GM20000 (cell line): ENCODE measurements at places on chromosomes 2 and 18.

GRCh38 chr2:47309952-47310800 is 92.8 kb upstream of the MSH2 start:
- DNase-seq, result peak; percentile 84

GRCh38 chr2:12071318-12071717 is 324.9 kb downstream of the LPIN1 start:
- peak; percentile 39 for DNase-seq

- no peak for DNase-seq
These were observed 83.5 kb downstream of the IRS1 start for GRCh38 chr2:226716126-226716525.

DNA sequence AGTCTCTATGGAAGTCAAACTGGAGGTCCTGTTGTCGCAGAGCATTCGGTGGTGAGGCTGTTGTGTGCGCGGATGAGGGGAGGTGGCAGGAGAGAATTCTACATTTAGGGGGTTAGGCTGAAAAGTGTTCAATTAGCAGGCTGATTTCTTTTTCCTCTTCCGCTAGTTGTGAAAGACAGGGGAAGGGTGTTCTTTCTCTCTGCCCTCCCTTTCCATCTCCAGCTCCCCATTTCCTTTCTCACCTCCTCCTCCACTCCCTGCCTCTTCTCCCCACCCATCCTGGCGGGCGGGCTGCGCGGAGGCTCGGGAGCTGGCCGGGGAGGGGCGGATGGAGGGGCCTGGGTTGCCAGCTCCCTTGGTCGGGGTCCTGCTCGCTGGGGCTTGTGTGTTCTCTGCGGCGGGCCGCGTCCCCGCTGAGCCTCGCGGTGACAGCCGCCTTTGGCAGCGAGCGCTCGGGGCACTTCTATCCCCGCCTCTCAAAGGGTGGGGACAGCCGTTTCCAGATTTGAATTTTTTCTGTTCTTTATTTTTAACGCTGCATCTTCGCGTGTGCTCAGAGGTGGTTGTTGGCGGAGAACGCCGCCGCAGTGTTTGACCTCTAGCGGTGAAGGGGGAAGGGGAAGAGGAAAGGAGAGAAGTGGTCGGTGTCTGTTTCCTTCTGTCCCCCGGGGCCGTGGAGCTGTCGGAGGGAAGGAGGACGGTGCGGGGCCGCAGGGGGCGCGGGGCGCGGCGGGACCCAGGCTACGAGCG is 3.6 kb downstream of the SOX11 start:
- no peak for DNase-seq

DNA sequence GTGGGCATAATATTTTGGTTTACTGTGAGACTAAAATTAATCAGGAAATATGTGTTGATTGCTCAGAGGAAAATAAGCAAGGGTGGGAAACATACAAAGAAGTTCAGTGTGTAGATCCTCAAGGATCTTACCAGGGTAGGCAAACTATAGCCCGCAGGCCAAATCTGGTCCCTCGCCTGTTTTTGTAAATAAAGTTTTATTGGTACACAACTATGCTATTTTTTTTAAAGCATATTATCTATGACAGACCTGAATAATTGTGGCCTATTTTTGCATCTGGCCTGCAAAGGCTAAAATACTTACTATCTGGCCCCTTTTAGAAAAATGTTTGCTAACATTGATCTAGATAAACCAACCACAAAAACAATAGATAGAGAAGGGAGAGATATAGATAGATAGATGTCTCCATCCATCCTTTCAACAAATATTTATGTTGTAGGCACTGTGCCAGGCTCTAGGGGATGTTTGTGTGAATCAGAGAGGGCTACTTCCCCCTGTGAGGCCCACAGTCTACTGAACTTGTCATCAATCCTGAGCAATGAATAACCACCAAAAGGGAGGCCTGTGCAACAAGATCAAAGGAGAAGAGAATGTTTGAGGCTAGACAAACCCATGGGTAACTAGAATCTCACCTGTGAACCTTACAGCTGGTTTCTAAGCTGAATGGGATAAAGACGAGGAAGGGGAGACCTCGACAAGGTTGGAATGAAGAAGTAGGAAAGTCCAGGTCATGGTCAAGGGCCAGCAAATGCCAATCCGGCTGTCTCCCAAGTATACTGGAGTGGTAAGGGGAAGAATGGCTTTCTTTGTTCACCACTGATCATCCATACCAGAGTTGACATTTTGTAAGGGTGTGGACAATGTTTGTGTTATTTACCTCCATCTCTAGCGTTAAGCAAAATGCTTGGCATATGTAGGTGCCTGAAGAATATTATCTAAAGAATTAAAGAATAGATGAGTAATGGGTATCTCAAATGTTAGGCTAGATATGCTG is 23.6 kb downstream of the ALPK2 start:
- no peak for DNase-seq

DNA sequence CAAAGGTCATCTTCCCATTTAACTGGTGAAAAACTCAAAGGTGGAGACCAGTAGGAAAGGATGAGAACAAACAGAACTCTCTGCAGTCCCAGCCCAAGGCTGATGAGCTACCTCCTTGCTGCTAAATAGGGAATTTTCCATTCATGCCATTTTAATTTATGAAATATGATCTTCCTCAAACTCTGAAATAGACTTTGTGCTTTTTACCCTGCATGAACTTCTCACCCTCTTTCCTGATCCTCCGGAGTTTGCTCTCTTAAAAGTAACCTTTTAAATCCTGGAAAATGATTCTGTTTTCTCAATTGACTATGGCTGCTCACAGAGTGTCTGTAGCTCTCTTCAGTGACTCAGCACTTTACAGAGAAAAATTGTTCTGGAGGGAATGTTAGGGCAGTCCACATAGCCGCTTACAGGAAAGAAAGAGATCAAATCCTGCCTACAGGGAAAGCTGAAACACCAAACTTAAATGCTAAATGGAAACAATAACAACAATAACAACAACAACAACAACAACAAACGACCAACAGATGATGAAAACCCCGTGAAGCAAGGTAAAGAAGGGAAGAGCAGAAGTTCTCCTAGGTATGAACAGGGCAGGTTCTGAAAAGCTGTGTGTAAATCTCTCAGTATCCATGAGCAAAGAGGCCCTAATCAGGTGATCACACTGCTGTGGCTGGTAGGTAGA is 79.8 kb upstream of the SESTD1 start:
- no peak for DNase-seq

- no peak for DNase-seq
These were observed 52.0 kb downstream of the PHLPP1 start for GRCh38 chr18:62767321-62767720.

- no peak for DNase-seq
These were observed 261.6 kb downstream of the LTBP1 start for GRCh38 chr2:33208400-33208799.

- no peak for DNase-seq
These were observed 361.2 kb upstream of the HNRNPA3 start for GRCh38 chr2:176851200-176851888.

DNA sequence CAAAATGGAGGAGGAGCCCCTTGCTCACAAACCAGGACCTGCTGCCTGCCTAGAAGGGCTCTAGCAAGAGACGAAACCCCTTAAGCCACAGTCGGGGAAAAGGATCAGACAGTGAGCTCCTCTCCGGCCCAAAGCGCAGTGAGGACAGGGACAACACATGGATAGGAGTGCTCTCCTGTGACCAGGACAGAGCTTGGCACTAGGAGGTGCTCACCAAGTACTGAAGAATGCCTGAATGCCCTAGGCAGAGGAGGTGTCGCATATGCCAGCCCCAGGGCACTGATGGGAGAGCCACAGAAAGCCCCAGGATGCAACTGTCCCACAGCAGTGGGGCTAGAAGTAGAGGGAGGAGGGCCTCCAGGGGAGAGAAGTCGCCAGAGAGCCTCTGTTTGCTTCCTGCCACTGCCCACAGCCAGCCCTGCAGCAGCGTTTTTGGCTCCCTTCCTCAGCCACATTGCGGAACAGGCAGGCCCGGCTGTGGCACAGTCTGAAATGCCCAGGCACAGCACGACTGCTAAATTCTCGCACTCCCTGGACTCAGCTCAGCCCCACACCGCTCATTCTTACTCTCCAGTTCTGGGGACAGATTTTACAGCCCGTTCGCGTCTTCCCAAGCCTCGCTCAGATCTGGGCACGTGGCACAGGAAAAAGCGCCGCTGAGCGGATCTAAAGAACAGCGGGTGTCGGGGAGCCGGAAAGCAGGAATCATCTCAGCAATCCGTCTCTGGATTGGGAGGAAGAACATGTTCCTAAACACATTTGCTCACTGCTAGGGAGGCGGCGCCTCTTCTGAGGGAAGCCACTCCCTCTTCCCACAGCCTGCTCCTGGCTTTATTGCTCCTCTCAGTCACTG is 98.7 kb upstream of the POU3F3 start:
- DNase-seq, result no peak

- DNase-seq, result peak; percentile 76
These were observed 4.5 kb upstream of the GAL3ST2 start for GRCh38 chr2:241772063-241772499.

DNA sequence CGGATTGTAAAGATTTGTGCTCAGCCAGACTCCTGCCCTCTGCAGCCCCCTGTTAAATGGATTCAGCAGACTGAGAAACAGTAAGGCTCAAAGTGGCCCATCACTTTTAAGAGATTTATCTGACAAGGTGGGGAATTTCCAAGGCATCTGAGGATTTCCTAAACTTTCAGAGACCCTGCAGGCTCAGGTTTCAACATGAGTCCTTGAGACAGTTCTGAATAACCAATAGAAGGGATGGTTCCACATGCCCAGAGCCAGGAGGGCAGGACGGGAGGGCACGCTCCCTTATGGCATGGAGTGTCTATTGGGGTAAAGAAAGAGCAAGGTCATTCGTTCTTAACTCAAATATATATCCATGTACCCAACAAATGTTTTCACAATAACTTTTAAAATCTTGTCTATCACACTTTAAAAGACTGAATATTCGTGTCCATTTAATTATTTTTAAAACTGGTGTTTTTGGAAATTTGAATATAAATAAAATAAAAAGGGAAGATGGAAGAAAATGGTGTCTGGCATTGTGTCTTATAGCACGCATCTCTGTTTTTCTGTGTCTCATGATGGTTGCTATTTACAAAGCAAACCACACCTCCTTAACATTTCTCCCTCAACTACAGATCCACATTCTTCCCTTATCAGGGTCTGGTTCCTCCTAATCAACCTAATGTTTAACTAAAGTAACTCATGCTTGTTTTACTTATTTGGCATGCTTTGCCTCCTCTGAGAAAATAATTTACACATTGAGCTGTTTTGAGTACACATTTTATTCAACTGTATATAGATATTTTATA is 56.0 kb upstream of the DSG1 start:
- DNase-seq, result no peak

- no peak for DNase-seq
These were observed 27.7 kb downstream of the NETO1 start for GRCh38 chr18:72840109-72840508.

- DNase-seq, result no peak
These were observed 36.0 kb downstream of the AGFG1 start for GRCh38 chr2:227507963-227508362.

- no peak for DNase-seq
These were observed 261.4 kb downstream of the MEIS1 start for GRCh38 chr2:66696374-66696773.

- DNase-seq, result no peak
These were observed 139.9 kb upstream of the ZEB2 start for GRCh38 chr2:144659731-144660275.

DNA sequence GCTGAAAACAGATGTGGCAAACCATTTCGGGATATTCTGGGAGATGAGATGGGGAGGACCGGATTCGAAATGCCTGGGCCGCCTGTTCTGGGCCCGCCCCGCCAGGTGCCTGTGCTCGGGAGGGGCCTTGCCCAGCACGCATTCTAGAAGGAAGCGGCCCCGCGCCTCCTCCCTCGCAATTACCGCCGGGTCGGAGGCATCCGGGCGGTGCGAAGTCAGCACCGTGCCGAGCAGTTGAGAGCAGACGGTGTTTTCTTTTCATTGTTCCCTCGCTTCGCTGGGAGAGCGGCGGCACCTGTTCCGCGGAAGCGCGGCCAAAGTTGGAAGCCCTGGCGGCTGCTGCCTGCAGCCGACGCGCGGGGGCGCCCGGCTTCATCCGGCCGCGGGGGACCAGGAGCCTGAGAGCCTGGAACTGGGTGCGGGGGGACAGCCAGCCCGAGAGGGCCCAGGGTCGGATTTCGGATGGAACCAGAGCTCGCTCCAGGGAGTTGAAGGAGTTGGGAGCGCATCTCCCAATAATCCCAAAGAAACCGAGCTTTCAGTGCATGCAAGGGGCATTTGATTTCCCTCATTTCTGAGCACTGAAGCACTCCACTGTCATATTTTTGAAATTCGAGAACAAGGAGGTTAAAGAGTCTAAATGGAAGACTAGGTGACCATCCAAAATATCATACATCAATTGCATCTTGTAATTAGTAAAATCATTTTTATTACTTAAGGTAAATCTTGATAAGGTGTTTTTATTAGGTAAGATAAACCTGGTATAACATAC is 241.8 kb upstream of the RAB12 start:
- peak; percentile 42 for DNase-seq

GRCh38 chr18:76395609-76396008 is 99.4 kb downstream of the ZNF516 start:
- no peak for DNase-seq

DNA sequence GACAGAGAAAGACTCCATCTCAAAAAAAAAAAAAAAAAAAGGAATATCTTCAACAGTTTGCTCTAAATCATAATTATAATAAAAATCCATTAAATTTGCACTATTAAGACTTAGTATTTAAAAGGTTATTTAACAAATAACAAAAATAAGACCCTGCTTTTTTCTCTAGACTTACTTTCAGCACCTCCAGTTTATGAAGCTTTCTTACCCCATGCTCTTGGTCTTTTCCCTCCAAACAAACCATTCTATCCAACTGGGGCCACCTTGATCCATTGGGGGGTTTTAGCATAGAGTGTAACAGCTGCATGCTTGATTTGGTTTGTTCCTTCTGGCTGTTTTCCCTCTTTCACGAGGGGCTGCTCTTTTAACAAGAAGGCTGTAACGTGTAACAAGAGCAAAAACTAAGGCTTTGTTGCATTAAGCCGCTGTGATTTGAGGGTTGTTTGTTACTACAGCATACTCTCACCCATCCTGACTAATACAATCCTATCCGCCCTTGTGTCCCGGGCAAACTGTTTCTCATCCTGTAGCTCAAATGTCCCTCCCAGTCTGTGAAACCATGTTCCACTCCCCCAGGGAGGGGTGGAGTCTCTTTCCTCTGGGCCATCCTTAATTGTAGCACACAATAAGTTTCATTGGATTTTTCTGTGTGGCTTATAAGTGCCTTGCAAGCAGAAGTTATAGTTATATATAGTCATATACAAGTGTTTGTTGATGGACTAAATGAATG is 9.6 kb upstream of the MYCN start:
- no peak for DNase-seq

DNA sequence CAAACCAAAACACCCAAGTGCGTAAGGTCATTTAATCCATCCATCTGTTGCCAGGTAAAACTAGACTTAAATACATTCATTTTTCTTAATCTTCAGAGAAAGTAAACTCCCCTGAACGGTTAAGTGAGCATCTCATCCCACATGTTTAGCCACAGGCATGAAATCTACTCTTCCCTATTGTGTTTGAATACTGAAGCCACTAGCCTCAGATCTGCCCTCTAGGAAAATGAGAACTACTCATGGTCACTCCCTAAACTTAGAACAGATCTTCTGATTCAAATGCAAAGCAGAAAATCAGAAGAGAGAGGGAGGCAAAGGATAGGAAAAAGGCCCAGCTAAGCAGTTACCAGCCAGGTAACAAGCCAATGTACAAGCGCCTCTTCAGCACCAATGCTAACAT is 7.1 kb downstream of the TMEM247 start:
- DNase-seq, result no peak

- no peak for DNase-seq
These were observed 157.8 kb downstream of the LDLRAD4 start for GRCh38 chr18:13376298-13376840.
